PC-3 (cell line): ENCODE measurements at places on chromosomes 7 and 10.
A peak's percentile ranks its signal among the peaks of the same experiment; 100 is the strongest.

- DNase-seq: no peak
These were observed 872 bp upstream of the HMX2 start for GRCh38 chr10:123146894-123147634.

DNA sequence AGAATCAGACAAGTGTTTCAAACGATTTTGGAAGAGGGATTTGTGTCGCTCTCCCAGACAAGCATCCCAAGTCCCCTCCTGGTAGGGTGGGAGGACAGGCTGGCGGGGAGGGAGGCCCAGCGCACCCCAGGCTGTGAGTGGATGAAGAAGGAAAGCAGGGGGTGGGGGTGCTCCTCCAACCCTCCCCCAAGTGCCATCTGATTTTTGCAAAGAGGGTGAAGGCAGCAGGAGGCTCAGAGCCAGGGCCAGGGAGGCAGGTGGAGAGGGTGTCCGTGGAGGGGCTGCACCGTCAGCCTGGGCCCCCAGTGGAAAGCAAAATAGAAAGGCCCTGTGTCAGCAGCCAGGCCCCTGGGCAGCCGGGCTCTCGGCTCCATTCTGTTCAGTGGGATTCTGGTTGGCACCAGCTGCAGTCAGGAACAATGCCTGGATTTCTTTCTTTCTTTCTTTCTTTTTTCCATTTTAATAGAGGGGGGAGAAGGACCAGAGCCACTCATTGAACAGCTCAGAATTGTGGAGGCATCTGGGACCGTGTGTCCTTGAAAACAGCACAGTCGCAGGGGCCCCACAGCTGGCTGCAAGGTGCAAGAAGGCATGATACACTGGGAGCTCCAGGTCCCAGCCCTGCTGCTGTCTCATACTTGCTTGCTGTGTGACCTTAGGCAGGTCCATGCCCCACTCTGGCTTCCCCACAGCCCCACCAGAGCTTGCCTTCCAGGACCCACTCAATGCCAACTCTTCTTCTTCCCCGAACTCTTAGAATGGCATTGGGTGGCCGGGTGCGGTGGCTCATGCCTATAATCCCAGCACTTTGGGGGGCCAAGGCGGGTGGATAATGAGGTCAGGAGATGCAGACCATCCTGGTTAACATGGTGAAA, 7.1 kb upstream of the ZMIZ1 start:
- DNase-seq: no peak

DNA sequence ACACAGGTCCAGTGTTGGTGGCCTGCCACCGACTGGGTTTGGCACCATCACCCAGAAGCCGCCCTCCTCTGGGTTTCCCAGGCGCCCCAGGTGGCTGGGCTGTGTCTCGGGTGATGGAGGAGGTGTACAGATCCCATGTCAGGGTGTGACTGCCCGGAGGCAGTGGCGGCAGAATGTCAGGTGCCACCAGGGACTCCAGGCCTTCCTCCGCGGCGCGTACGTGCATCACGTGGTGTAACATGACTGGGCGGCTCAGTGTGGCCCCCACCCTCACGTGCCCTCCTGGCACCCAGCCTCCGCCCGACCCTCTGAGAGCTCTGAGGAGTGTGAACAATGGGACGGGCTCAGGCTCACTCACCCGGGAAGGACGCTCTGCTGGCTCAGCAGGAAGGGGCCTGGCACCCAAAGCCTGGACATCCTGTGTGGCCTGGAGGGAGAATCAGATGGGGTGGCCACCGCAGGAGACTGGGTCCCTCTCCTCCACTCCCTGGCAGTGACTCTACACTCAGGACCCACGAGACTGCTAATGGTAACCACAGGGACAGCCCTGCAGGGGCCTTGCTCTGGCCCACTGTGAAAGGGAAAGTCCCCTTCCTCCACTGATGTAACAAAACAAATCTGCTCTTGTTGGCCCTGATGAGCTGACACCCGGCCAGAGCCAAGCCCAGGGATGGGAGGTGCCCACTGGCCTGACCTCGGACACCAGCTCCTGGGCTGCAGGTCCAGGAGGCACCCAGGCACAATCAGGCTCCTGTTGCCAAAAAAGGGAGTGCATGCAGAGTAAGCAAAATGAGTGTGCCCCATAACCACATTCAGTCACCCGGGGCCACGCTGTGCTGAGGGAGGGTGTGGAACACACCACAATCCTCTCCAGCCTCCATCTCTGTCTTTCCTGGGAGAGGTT, 164.8 kb downstream of the PRKAG2 start:
- no peak for DNase-seq

DNA sequence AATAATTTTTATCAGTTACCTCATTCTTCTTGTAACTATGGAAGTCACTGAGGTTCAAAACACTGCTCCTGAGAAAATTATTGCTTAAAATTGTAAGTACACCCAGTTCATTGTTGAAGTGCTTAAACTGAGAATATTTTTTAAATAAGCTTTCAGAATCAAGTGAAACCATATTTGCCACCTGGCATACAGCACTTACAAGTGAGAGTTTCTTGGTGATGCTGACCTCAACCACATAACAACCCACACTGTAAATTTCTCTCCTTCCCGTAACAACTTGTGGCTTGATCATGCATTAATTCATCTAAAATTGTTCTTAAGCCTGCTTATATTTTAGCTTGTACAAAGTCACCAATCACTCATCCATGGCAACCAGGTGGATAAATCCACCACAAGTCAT, 34.0 kb downstream of the IMMP2L start:
- DNase-seq: no peak

DNA sequence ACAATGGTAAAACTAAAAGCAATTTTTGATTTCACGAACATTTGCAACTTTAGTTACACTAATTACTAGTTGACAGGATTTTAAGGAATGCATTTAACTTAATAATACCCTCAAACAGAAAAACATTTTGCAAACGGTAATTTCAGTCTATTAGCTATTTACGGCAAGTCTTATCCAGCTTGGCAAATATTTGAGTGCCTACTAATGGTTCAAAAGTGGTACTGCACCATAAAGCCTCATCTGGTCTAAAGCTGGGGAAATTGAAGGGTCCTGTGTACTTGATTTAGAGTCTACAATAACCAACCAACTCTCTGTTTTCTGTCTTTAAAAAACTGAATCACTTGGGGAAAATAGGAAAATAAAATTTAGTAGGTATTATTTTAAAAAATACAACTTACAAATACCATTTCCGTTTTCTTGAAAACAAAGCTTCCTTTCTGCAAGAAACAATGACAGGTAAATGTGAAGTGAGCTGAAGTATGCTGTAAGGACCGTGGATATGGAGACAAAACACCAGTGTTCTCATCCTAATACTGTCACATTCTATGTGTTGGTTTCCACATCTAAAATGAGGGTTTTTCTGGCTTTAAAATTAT, 142.3 kb downstream of the VPS50 start:
- peak; percentile 59 for DNase-seq

DNA sequence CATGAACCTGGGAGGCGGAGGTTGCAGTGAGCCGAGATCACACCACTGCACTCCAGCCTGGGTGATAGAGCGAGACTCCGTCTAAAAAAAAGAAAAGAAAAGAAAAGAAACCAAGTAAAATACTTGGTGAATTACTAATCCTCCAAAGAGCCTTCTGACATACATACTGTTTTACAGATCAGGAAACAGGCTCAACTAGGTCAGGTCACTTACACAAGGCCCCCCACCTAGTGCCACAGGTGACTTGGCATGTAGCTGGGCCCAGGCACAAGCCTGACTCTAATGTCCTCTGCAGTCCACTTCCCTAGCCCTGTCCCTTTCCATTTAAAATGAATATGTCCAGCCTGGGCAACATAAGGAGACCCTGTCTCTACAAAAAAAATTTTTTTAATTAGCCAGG, 157.0 kb downstream of the TPST1 start:
- DNase-seq: no peak

DNA sequence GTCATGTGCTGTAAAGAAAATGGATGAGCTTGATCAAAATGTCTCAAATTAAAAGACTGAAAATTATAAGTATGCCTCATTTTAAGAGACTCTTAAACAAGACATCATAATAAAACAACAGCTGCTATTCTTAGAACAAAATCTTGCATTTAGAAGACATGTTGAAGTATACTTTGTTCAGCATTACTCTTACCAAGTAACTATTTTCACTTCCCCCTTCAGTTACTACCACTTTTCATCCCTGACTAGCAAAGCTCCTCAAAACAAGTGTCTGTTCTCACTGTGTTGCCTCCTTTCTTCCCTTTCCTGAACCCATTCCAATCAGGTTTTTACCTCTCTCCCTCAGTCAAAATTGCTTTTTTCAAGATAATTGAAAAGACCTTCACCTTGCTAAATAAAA, 31.6 kb downstream of the ELAPOR2 start:
- DNase-seq: no peak

- DNase-seq: peak; percentile 21
These were observed 37.1 kb downstream of the CAV1 start for GRCh38 chr7:116561697-116562483.

DNA sequence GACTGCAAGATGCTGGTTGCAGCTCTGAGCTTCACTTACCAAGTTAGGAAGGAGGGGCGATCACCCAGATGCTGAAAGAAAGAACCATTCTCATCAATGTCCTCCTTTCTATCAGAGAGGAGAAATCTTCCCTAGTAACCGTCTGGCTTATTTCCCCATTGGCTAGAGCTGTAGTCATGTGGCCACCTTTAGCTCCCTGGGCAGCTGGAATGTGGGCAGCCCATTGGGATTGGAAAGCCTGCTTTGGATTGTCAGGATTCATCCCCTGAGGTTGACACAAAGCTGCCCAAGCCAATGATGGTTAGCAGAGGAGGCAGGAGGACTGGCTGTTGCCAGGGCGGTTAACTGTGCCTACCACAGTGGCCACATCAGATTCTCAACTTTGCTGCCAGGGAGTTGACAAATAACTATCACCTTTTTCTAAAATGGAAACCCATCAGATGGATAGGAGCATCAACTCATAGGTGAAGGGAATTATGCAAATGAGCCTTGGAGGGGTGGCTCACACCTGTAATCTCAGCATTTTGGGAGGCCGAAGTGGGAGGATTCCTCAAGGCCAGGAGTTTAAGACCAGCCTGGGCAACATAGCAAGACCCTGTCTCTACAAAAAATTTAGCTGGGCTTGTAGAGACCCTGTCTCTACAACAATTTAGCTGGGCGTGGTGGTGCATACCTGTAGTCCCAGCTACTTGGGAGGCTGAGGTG, 206.4 kb upstream of the GALNT17 start:
- no peak for DNase-seq

GRCh38 chr10:89655722-89656121, 10.7 kb upstream of the PANK1 start:
- no peak for DNase-seq

DNA sequence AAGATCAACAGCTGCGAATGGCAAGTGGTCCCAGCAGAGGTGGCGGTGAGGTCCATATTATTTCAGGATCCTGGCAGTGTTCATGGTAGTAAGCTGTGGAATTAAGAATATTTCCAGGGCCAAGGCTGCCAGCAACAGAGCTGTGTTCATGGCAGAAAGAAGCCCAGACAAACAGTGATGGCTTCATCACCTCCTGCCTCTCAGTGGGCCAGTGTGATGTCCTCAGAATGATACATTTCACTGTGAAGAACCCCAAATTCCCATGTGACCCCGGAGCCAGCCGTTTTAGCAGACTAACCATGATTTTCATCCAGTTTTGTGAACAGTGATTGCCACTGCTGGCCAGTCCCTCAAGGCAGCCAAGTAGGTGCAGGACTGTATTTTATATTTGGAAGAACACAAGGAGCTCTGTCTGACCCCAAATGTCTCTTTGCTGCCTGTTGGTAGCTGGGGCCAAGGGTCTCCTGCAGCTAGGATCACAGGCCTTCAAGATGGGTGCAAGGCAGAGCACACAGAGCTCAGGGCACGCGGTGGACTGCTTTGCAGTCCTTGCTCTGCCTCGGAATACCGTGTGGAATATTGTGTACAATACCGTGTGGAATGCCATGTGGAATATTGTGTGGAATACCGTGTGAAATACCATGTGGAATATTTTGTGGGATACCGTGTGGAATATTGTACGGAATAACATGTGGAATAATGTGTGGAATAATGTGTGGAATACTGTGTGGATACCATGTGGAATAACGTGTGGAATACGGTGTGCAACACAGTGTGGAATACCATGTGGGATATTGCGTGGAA, 132.3 kb upstream of the CHST15 start:
- DNase-seq: no peak

- no peak for DNase-seq
These were observed 85.4 kb downstream of the JAZF1 start for GRCh38 chr7:28095231-28095630.

- DNase-seq: no peak
These were observed 65.3 kb upstream of the MDFIC start for GRCh38 chr7:114856625-114857024.

DNA sequence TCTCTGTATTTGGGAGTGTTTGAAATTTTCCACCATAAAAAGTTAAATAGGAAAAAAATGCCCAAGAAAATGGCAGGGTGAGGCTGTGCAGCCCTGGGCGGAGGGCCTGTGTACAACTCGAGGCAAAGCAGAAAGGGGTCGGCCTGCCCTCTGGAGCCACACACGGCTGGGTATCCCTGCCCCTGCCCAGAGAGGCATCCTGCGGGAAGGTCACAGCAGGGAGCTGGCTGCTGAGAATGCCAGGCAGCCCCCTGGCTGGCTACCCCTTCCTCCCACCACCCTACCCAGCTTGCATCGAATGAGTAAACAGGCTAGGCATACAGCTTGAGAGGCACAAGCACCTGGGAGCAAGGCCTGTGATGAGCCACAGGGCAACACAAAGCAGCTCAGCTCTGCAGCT, 46.1 kb downstream of the CAMK2B start:
- DNase-seq: no peak
